ENCODE measurements at places on chromosomes 4 and X.
A peak's percentile ranks its signal among the peaks of the same experiment; 100 is the strongest.

DNA sequence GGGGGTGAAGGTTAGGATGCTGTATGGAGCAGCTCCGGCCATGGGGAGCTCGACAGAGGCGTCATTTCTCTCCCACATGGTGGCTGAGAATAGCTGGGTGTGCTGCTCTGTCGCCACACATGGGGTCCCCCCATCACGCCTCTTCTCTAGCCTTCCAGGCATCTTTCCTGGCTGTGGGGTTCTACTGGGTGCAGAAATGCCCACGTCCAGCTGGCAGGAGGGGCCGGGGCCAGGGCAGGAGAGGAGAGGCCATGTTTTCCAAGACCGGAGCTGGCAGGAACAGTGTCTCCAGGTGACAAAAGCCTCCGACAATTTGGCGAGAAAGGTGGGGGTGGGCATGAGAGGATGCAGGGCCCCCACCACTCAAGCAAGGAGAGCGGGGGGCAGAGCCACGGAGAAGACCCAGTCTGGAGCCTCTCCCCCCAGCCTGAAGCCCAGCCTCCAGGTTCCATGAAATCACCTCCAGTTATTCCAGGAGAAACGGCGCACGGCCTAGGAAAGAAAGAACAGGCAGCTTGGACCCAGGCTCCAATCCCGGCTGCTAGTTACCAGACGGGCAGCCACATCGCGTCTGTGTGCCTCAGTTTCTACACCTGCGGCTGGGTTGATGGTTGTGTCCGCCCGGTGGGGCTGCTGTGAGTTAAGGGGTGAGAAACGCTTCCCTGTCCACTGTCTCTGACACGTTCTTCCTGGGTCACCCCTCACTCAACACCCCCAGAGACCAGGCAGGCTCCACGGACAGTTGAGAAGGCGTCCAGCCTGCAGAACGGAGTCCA lies 27.4 kb upstream of the SPON2 start:
- DNase-seq = no peak

- DNase-seq = no peak
These were observed 8.7 kb downstream of the RHOH start for GRCh38 chr4:40205259-40206198.

DNA sequence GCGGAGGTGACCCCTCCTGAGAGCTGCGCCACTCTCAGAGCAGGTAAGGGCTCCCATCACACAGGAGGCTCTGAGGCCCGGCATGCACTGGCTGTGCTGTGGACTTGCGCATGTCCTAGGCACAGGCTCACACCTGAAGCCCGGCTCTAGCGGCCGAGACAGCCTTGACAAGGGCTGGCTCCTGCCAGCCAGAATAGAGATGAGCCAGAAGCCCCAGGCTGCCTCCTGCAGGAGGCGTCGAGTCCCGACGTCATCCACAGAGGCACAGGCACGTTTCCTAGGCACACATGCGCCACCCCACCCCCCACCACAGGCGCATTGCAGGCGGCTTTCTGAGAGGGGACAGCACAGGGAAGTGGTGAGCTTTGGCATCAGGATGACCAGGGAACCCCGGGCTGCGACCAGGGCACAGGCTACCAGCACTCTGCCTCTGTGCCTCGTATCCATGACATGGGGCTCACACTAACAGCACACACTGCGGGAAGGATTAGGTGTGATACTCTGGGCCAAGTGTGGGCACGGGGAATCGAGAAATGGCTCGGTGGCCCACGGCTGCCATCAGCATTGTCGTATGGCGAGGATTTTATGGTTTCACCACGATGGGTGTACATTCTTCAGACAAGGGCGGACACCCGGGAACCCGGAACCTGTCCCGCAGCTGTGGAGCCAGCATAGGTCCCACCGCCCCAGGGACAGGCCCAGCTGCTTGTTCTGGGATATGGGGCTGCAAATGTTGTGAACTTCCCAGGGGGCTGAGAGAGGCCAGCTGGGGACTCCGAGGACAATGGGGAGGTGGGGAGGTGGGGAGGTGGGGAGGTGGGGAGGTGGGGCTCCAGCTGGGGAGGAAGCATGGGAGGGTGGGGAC lies 90.7 kb upstream of the ADRA2C start:
- DNase-seq = no peak

- DNase-seq = no peak
These were observed 83.8 kb upstream of the GPR34 start for GRCh38 chrX:41604766-41605543.

GRCh38 chrX:106999002-106999975 lies 723 bp downstream of the MORC4 start:
- DNase-seq = peak; percentile 28

GRCh38 chr4:15253349-15253748 lies 174.5 kb upstream of the C1QTNF7 start:
- DNase-seq = no peak

GRCh38 chr4:67615119-67615518 lies 56.6 kb downstream of the STAP1 start:
- DNase-seq = no peak

- no peak for DNase-seq
These were observed 33.5 kb upstream of the PRRG1 start for GRCh38 chrX:37315511-37316248.
